ENCODE measurements at places on chromosomes 5 and 9.
A peak's percentile ranks its signal among the peaks of the same experiment; 100 is the strongest.

DNA sequence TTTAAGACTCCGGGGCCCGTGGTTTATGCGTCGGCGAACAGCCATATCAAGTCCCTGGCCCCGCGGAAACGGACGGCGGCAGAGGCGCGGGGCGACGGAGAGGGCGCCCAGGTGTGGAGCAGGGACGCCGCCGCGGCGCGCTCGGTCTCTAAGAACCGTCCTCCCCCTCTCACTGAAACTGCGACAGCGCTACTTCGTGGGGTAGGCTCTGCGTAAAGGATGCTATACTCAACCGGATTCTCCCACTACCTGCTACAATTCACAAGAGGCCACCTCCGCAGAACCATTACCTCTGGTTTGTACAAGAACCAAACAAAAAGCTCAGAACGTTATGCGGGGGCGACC is 404 bp downstream of the MRNIP start:
- DNase-seq, result no peak

DNA sequence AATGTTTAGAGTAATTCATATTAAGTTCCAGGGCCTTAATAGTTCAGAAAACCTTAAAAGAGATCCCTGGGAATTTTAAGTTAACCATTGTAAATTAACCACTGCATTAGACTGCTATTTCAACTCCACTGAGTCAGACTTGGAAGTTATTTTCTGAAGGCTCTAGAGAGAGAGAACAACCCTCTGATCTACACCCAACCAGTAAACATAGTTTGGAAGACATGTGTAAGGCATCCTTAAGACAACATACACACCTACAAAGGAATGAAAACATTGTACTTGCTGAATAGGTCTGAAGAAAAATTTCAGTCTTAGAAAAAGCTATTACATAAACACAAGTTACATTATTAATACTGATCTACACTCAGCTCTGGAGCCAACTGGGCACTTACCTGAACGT is 158.2 kb upstream of the FST start:
- no peak for DNase-seq

- DNase-seq, result no peak
These were observed 140.1 kb downstream of the FGF1 start for GRCh38 chr5:142545650-142546322.

DNA sequence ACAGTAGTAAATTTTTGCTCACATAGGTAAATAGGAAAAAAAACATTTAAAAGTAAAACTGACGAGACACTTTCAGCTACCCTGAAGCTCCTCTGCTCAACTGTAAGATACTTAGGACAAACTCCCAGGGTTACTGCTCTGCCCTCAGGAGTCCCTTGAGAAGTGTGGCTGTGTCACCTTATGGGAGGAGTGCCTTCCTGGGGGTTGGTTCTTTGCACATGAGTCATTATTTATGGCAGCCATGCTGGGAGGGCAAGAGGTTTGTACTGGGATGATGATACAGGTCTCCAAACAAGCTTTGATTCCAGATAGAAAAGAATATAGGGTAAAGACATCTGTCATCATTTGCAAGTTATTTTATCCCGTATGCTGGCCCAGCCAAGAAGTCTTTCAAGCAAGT is 45.9 kb downstream of the TTC1 start:
- DNase-seq, result no peak

- DNase-seq, result no peak
These were observed 353.8 kb upstream of the WWC1 start for GRCh38 chr5:167937635-167937998.

- no peak for DNase-seq
These were observed 353.7 kb downstream of the SLCO4C1 start for GRCh38 chr5:101942321-101942882.

- no peak for DNase-seq
These were observed 21.5 kb upstream of the GPR21 start for GRCh38 chr9:123011878-123012528.

DNA sequence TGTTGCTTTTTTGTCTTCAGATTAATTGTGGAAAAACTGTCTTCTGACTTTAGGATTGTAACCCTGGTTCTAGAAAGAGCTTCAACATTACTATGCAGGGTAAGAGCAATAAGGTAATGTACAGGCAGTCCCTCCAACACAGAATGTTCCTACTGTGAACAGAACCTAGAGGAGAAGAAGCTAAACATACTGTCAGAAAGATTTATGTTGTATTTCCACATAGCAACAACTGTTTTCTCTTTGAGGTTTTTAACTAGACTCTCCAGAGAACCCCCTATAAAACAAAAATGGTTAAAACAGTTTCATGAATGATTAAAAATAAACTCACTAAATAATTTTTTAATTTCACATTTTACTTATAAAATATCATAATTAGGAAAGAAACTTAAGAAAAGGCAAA is 64.3 kb upstream of the NAA35 start:
- DNase-seq, result no peak

GRCh38 chr5:180494060-180494509 is at the start of gene CNOT6:
TSS of gene CNOT6 (plus strand) at chr5:180494379. CDS start at chr5:180529277, 34,898 bp downstream.
- DNase-seq, result peak; percentile 95

GRCh38 chr9:70127540-70128416 is 84.1 kb downstream of the MAMDC2 start:
- no peak for DNase-seq

DNA sequence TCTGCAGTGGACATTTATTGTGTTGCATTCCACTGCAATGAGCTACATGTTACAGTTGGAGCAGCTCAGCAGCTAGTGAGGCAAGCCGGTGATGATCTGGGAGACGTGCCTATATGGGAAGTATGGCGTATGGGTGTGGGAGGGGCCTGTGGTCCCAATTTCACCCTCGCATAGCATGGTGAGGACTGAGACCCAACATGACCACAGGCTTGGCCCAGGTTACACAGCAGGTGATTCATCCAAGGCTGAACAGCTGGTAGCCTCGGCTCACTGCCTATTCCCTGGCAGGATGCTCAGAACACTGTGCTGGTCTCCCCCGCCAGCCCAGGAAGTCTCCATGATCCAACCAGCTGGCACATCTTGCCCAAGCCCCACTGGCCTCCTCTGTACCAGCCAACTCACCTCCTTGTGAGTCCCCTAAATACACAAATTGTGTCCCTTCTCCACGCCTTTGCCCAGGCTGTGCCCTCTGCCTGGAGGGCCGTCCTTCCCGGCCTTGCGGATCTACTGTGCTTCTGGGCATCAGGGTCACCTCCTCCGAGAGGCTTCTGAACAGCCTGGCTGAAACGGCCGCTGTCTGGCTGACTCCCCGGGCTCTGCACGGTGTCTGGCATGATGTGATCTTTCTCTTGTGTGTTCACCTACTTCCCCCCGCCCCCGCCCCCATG is 81.4 kb downstream of the NSUN2 start:
- DNase-seq, result no peak

GRCh38 chr5:65326922-65327321 is 154.8 kb downstream of the ADAMTS6 start:
- DNase-seq, result no peak

DNA sequence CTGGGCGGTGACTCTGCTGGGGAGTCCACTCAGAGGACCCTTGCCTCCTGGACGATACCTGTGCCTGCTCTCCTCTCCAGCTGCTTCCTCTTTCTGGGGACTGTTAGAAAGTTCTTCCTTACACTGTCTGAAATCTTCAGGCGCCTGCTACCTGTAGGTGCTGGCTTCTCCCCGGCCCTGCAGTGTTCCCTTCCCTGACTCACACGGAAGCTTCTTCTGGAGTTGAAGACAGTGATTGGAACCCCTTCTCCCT is 562 bp downstream of the GSN start:
- no peak for DNase-seq

- DNase-seq, result no peak
These were observed 199.3 kb downstream of the SEC61B start for GRCh38 chr9:99421369-99421768.

DNA sequence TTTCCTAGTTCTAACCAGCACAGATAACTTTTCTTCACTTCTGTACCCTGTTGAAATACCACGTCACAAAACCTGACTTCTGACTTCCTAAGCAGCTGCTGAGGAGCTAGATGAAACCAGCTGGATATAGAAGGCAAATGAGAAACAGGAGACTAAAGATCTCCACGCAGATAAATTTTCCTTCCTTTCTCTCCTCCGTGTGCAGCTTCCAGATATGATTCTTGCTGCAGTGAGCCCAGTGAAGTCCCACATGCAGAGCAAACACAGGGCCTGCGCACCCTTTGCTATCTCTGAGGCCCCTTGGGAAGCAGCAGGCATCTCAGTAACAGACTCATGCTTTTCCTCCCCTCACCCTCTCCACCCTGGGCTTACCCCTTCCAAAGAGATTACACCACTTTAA is 1638.3 kb downstream of the MAT2B start:
- no peak for DNase-seq

DNA sequence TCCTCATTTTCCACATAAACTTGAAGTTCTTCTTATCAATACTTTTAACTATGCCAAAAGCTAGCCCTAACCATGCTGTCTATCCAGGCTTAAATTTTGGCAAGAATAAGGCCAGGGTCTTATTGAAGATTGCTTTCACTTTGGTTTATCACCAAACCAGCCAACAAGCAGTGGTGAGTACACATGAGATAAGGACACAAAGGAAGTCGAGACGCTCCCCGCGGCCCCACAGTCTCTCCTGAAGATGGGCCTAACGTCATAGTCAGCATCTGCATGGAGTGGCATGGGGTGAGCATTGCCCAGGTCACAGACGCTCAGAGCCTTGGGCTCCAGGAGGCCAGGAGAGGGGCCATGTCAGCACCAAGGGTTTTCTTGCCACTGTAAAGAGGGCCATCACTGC is 80.3 kb downstream of the ATPSCKMT start:
- DNase-seq, result no peak

GRCh38 chr9:96219026-96219899 is 82.7 kb downstream of the HSD17B3 start:
- DNase-seq, result peak; percentile 3

- no peak for DNase-seq
These were observed 9.8 kb downstream of the DOCK2 start for GRCh38 chr5:169646856-169647255.

DNA sequence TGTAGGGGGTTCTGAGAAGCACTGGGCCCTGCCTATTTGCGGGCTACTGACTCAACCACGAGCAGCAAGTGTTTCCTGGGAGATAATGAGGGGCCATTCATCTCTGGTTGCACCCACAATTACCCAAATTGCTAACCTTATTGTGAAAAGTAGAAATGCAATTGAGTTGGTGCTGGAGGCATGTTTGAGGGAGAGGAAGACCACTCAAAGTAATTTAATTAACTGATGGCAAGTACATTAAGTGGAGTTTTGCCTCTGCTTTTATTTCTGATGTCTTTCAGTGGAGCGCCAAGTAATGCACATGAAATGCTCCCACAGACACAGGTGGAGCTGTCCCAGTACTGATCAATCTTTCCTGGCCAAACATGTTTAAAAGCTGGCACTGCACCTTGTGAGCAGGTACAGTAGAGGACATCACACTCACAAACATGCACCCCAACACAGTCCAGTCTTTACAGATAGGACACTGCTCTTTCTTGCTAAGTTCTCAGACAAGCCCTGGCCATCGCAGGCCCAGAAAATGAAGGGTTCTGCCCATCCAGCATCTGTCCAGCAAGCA is 195.4 kb downstream of the HSPA4 start:
- DNase-seq, result no peak

DNA sequence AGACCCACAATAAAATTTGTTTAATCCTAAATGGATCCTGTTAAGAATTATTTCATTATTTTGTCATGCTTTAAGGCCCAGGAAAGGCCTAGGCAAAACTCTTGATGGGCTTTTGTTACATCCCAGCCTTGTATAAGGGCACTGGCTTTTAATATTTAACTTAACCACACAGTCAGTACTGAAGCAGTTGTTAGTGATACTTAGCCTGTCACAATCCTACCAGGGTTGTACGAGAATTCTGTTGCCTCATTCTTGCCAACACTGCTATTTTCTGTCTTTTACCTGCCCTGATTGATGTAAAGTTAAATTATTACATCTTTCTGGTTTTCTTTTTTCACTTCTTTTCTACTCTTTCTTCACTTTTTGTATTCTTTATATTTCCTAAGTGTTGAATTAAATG is 10.9 kb downstream of the ZNF169 start:
- DNase-seq, result no peak

DNA sequence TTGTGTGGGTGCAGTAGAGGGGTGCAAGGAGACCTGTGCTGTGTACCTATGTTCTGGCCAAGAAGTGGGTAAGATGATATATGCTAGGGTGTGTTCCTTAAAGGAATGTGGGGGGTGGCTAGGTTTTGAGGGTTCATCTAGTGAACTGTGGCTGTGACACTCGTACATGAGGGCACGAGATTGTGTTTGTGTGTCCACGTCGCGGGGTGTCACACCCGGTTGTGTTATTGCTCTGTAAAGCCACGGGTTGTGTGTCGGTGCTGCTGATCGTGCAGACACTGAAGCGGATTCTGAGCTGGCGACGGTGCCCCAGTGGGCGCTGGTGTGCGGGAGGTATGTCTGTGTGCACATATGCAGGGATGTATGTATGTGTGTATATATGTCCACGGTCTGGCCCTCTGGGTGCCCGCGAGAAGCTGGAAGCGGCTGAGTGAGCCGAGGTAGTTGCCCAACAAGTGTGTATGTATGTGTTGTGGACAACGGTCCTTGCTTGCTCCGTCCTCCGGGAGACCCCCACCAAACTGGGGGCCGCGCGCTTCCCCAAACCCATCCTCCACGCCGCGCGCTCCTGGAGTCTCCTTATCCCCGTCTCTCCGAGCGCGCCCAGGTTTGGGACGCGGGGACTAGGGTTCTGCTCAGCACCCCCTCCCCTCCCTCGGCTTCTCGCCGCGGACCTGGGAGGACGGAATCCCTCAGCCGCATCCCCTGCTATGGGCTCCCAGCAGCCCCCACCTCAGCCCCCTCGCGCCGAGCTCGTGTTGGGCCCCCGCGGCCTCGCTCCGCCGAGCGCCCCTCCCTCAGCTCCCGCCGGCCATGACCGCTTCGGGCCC is 639 bp downstream of the PCDH1 start:
- DNase-seq, result peak; percentile 30

DNA sequence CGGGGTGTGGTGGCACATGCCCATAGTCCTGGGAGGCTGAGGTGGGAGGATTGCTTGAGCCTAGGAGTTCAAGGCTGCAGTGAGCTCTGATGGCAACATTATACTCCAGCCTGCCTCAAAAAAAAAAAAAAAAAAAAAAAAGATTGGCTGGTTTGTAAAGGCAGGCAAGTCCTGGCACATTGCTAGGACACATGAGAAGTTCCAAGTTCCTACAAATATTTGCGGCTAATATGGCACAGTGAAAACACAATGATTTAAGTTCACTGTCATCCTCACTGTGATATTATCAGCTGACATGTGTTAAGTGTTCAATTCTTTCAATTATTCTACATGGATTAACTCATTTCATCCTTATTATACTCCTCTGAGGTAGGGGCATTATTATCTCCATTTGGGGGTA is 20.1 kb downstream of the TMEM268 start:
- DNase-seq, result no peak

DNA sequence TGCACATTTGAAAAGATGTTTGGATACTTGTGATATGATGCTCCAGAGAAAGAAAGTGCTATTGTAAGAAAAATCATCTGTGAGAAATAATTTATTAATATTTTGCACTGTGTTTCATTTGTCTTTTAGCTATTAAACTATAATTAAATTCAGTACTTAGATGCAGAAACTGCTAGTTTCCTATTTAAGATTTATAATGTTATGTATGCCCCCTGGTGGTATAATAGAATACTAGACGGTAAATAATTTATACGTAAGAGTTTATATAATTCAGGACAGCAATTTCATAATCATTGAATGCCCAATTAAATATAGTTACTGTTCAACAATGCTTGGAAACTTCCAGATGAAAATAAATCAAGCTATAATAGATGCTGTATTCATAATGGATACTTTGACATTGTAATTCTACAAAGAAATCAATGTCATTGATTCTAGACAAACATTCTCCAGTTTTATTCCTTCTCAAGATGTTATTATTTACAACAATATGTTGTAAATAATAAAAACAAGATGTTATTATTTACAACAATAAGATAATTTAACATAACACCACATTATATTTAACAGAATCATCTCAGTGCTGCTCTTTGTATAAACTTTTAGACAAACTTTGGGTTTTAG is 101.0 kb downstream of the TMEM232 start:
- no peak for DNase-seq

Data from stimulated activated naive CD4-positive, alpha-beta T cell treated with Interleukin-2 at 50 U/mL for 16 hours (primary cell).